Esophagus squamous epithelium (tissue), 5 donors: ENCODE measurements at places on chromosomes 1 and 21.

- DNase-seq = no peak
Measured at GRCh38 chr1:119893238-119893791, 3.0 kb downstream of the ADAM30 start.

DNA sequence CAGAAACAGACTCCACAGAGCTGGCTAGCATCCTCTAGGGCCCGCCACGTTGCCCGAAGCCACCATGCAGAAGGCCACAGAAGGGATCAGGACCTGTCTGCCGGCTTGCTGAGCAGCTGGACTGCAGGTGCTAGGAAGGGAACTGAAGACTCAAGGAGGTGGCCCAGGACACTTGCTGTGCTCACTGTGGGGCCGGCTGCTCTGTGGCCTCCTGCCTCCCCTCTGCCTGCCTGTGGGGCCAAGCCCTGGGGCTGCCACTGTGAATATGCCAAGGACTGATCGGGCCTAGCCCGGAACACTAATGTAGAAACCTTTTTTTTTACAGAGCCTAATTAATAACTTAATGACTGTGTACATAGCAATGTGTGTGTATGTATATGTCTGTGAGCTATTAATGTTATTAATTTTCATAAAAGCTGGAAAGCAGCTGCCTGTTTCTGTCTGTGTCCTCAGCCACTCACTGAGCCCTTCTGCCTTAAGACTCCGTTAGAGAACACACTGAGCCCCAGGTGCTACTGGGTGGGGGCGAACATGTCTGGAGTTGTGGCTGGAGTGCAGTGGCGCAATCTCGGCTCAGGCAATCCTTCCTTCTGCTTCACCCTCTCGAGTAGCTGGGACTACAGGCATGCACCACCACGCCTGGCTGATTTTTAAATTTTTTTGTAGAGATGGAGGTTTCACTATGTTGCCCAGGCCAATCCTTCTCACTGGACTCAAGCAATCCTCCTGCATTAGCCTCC, 14.8 kb downstream of the MFSD2A start:
- DNase-seq = no peak

- no peak for DNase-seq
Measured at GRCh38 chr21:40143822-40144525, 276.7 kb downstream of the PCP4 start.

DNA sequence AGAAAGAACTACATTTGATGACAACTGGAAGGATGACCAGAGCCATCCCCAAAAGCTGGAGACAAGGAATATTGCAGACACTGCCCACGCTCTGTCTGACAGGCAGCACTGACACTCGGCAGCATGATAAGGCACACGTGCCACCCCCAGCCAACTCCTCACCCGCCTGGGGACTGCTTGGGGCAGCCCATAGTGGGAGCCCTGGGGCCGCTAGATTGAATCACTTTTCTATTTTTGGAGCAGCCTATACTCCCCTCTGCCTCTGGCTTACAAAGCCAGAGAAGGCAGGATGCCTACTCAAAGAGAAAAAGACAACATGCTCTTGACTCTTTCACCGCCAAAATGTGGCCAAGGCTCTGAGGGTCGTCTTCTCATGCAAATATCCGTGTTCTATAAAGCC, 1.3 kb downstream of the SMG5 start:
- no peak for DNase-seq

DNA sequence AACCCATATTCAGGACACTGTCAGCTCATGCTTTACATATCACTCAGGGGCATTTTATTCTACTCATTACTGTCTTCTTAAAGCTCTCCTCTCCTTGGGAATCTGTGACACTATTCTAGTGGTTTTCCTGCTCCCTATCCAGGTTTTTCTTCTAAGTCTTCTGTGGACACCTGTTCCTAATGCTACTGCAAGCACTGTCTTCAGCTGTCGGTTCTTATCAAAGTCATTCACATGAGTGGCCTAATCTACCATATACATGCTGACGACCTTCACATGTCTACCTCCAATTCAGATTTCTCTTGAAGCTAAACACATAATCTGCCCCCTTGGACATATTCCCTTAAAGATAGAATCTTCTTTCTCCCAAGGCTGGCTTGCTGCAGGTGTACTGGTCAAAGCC, 39.8 kb upstream of the PRRX1 start:
- DNase-seq = no peak

GRCh38 chr21:38165466-38166172, 91.2 kb upstream of the KCNJ15 start:
- no peak for DNase-seq

- no peak for DNase-seq
Measured at GRCh38 chr1:22534951-22535350, 28.3 kb upstream of the EPHA8 start.

DNA sequence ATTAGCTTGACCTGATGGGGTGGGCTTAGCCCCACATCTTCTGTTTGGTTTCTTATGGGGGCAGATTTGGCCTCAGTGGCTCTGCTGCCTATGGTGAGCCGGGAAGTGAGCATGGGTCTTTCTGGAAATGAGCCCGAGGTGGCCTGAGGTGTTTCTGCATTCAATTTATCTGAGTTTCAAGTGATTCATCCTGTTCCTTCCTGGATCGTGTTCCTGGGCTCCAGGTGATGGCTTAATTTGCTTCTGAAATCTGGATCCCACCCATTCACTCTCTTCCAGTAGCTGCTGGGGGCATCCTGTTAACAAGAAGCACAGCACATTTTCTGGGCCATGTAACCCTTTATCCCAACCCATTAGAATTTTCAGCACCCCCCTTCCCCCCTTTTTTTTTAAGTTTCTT, 324.6 kb downstream of the CAMTA1 start:
- DNase-seq = no peak

GRCh38 chr1:46613661-46614603, 2.7 kb downstream of the MOB3C start:
- DNase-seq = peak; percentile 31

DNA sequence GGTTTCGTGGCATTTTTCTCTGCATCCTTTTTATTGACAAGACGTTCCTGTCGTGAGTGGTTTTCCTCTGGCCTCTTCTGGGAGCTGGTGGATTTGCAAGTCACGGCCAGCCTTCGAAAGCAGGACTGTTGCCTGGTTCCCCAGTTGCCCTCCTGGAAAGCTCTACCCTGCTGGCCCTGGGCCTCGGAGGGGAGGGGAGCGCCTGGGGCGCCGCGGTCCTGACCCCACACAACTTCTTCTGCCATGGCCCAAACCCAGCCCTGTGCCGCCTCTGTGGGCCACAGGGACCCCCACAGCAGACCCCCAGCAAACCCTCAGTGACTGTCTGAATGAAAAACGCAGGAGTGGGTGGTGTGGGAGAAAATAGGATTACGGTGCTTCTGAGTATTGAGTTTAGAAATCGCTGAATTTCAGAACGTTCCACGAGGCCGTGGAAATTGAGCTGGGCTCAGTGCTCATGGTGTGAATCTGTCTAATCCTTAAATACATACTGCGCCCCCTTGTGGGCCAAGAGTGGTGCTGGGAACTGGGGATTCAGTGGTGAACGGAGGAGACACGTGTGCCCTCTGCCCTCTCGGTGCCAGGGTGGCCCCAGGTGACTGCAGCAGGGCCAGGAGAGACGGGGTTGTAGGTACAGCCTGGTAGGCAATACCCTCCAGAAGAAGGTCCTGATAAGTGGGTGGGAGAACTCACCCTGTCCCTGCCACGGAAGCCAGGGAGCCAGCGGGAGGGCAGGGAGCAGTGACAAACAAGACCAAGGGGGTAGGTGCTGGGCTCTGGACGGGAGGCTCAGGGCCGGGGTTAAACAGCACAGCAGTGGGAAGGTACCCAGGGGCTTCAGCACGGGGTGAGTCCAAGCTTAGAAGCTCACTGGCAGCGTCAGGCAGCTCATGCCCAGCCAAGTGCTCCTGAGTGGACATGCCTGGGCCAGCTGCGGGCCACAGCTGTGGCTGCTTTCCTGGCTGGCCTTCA, 101.2 kb upstream of the COL6A1 start:
- no peak for DNase-seq

DNA sequence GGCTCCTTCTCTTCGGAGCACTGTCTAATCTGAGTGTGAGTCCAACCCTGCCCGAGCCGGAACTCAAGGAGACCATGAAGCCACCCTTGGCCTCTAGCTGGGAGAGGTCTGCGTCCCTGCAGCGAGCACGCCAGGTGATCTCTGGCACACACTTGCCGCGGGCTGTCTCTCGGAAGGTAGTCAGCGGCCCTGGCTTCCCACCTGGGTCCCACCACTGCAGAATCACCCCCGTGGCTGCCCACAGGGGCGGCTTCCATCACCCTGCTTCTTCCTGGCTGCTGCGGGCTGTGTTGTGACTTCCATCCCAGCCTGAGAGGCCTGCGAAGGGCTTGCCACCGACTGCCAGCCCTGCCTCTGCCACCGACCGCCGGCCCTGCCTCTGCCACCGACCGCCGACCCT, 17.0 kb downstream of the FAAP20 start:
- no peak for DNase-seq

- no peak for DNase-seq
Measured at GRCh38 chr1:13864760-13865159, 164.8 kb downstream of the PRDM2 start.

- no peak for DNase-seq
Measured at GRCh38 chr1:27569088-27569460, 34.9 kb downstream of the AHDC1 start.

- no peak for DNase-seq
Measured at GRCh38 chr21:33238565-33239255, 9.0 kb downstream of the IFNAR2 start.

DNA sequence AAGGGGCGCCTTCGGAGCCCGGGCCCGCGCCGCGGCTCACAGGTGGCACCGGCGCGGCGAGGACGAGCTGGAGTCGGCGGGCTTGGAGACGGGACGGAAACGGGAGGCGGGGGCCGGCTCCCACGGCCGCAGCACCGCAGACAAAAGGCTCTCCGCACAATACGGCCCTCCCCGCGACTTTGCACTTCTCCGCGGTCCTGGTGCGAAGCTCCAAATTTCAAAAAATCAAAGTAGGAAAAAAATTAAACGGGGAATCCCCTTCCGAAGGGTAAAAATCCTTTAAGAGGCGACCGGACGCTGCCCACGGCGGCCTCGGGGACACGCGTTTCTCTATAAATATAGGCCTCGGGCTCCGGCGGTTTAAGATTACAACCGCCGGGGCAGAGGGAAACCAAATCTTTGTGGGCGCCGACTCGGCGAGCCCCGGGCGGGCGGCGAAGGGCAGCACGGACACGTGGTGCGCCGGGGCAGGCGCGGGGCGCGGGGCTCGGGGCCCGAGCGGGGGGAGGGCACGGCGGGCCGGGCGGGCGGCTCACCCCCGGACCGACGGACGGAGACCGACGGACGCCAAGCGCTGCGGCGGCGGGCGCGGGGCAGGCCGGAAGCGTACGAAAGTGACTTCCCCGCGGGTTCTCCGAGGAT, 453 bp downstream of the PABPC4 start:
- DNase-seq = no peak
